ENCODE measurements at places on chromosomes 13 and 19.

GRCh38 chr19:1070931-1071791 lies 4.2 kb downstream of the ARHGAP45 start:
- no peak for DNase-seq

DNA sequence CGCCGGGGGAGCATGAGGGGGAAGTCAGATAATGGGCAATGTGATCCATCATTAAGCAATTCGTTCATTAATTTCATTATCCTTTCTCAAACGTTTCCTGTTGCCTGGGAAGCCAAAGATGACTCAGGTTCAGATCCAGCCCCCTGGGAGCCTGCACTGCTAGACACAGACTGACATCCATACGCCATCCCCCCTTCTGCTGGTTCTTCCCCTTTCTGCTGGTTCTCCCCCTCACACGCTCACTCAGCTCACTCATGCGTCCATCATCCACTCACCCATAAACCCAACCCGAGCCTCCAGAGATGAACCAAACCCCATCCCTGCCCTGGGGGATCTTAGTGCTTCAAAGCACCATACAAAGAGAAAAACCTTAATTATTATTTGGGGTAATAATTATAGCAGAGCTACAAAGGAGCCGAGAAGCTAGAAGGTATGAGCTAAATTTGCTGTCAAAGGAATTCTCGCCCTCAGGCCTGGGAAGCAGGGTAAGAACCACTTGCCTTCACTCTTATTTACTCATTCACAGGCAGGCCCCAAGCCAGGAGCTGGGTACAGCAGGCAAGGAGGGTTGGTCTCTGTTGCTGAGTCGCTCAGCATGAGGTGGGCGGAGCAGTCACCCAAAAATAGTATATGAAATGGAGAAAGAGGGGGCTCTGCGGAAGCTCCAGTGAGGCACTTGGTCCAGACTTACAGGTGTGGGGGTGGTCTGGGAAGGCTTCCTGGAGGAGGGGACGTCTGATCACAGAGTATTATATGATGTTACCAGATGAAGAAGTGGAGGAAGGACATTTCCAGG lies 7.0 kb upstream of the ZNF444 start:
- DNase-seq: no peak

DNA sequence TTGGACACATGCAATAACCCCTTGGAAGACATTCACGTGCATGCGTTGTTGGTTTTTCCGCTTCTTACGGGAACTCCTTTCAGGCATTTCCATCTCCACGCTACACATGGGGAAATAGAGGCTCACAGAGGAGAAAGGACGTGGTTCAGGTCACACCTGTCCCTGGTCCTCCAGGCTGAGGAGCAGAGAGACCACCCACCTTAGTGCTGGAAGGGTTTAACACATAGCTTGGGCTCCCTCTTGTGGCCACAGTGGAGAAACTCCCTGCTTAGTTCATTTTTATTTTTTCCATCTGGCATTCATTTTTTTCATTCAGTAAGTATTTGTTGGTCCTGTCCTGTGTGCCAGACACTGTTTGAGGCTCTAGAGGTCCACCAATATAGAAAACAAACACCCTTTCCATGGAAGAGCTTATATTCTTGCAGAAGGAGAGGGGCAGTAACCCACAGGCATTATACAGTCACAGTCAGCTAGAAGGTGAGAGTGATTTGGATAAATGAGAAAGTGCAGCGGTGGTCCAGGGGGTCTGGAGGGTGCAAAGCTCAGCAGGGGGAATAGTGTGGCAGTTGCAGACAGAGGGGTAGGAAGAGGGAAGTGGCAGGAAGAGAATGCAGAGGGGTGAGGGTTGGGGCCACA lies 24.2 kb upstream of the TTYH1 start:
- peak; percentile 20 for DNase-seq

DNA sequence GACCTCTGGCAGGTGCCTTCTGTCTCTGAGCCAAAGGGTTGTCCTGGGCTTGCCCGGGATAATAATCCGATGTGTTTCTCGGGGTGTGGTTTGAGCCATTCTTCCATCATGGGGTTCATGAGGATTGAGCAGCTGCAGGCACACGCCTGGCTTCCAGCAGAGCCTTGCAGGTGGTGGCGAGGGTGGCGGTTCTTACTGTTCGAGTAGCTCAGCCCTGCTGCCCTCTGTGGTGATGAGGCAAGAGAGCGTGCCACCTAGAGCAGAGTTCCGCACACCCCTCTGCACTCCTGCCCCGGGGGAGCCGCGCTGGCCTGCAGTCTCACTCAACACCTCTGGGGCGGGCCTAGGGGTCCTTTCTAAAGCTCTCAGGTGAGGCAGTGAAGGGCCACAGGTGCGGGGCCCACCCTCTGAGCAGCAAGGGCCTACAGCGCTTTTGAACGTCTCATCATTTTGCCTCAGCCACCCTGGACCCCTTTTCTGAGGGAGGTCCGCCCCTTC lies 3.8 kb downstream of the SCN1B start:
- DNase-seq: no peak

DNA sequence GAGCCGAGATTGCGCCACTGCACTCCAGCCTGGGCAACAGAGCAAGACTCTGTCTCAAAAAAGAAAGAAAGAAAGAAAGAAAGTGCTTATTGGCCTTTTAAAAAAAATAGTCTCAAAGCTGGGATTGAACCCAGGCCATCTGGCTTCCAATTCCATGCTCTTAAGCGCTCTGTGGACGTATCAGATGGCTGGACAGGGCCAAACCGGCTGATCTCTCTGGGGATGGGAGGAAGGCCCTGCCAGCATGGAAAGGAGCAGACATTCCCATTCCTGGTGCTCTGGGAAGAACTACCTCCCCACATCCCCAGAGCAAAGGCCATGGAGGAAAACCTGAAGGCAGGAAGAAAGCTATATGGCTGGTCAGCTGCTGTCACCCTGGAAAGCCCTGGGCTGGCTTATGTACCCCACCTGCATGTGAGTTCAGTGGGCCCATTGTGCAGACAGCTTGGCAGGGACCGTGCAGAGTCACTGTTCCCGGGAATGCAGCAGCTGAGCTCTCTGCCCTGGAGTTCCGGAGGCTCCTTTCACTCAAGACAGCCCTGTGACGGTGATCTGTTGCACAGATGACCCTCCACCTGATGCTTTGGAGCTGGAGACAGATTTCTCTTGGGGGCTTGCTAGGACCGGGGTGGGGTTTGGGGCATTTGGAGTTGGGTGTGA lies 84.3 kb downstream of the SIPA1L3 start:
- no peak for DNase-seq

DNA sequence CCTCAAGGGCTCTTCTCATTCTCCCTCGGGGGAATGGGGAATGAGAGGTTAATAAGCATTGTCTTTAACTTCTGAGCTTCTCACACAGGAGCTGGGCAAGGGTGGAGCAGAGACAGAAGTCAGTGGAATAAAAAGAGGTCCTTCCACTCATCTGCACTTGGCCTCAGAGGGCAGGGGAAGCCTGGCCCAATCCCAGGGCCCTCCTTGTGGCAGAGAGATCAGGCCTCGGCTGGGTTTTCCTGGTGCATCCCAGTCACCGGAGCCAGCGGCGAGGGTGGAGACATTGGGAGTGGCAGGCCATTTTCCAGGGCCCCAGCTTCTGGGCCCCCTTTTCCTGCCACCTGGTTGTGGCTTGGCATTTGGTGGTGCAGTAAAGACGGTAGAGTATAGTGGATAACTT lies 10.6 kb downstream of the CALM3 start:
- DNase-seq: no peak

- DNase-seq: no peak
These were observed 16.0 kb downstream of the PIP5K1C start for GRCh38 chr19:3684054-3684816.

- DNase-seq: no peak
These were observed 21.5 kb downstream of the LIG4 start for GRCh38 chr13:108193806-108194205.

GRCh38 chr19:13066226-13066625 lies 36.4 kb downstream of the LYL1 start:
- no peak for DNase-seq

GRCh38 chr13:42259515-42259914 lies 12.4 kb upstream of the AKAP11 start:
- DNase-seq: no peak

- DNase-seq: no peak
These were observed 15.9 kb upstream of the IZUMO2 start for GRCh38 chr19:50178859-50179537.

DNA sequence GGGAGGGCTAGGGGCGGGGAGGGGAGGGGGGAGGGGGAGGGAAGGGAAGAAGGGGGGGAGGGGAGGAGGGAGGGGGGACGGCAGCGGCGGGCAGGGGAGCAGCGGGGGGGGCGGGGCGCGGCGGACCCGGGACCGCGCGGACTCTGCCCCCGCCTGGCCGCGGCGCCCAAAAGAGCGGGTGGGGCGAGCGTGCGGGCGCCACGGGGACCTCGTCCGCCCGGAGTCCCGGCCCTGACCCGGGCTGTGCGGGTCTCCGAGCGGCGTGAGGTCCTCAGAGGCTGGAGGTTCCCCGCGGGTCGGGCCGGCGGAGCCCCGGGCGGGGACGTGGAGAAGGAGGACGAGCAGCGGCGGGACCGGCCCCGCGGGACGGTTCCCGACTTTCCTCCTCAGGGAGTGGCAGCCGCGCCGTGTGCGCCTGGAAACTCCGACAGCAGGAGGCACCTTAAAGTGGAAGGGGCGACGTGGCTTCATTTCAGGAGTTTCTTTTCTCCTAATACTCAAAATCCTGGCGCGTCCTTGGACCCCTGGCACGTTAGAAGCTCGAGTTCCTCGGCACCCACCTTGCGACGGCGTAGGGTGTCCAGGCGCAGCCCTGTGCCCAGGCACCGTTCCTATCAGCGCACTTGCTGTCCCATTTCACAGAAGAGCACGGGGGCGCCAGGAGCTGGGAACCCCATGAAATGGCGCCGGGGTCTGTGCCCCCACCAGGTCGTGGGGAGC lies 518 bp upstream of the PLPP2 start:
- DNase-seq: no peak

DNA sequence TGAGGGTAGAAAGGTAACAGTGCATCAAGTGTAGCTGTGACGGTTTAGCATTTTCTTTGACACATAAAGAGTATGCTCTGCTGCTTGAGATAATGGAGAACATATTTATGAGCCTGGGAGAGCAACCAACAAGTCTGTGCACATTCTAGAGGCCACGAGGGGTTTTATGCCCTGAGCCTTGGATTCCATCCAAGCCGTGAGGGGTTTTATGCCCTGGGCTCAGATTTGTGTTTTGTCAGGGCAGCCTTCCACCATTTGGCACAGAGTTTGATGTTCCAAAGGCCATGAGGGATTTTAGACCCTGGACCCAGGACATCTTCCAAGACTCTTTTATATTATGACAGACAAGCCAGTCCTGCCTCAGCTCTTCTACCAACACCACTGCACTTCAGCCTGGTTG lies 106.4 kb downstream of the ZNF486 start:
- DNase-seq: no peak

GRCh38 chr19:5225486-5226345 lies 114.9 kb downstream of the PTPRS start:
- DNase-seq: no peak

DNA sequence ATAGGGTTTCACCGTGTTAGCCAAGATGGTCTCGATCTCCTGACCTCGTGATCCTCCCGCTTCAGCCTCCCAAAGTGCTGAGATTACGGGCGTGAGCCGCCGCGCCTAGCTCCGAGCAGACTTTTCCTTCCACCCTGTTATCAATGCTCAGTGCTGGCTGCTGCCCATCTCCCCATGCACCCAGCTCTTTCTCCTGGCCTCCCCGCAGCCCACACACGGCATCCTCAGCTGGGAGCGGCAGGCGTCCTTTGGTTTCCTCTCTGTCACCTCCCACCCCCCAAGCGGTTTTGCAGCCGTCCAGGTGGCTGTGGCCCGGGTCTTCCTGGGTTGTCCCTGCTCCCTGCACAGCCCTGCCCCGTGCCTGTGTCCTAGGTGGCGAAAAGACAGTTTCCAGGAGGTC lies 12.1 kb downstream of the PRR22 start:
- DNase-seq: no peak

- no peak for DNase-seq
These were observed 750.6 kb downstream of the DIAPH3 start for GRCh38 chr13:59413126-59413525.

- no peak for DNase-seq
These were observed at the start of gene FAM83E for GRCh38 chr19:48614436-48615230. FAM83E (minus strand) TSS chr19:48615076; CDS start chr19:48613372, 1,704 bp downstream.

DNA sequence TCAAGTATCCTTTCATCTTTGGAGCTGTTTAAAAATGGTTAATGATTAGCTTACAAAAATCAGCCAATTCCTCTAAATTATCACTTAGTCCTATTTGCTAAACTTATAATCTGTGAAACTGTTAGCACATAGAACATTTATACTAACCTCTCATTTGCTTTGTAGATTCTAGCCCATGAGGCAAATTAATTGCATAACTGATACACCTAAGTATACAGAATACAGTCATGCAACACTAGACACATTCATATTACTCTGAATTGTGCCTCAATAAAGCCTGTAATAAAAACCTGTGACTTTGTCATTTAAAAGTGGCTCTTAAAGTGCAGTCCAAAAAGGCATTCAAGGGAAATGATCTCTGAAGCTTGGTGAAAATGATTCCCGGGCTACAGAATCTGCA lies 21.0 kb downstream of the SERPINE3 start:
- no peak for DNase-seq

- DNase-seq: no peak
These were observed 20.0 kb downstream of the MAN2B1 start for GRCh38 chr19:12646551-12646950.

- no peak for DNase-seq
These were observed 376.9 kb upstream of the SPRY2 start for GRCh38 chr13:80717776-80718175.

- DNase-seq: no peak
These were observed 297.8 kb upstream of the DACH1 start for GRCh38 chr13:72164811-72165210.

DNA sequence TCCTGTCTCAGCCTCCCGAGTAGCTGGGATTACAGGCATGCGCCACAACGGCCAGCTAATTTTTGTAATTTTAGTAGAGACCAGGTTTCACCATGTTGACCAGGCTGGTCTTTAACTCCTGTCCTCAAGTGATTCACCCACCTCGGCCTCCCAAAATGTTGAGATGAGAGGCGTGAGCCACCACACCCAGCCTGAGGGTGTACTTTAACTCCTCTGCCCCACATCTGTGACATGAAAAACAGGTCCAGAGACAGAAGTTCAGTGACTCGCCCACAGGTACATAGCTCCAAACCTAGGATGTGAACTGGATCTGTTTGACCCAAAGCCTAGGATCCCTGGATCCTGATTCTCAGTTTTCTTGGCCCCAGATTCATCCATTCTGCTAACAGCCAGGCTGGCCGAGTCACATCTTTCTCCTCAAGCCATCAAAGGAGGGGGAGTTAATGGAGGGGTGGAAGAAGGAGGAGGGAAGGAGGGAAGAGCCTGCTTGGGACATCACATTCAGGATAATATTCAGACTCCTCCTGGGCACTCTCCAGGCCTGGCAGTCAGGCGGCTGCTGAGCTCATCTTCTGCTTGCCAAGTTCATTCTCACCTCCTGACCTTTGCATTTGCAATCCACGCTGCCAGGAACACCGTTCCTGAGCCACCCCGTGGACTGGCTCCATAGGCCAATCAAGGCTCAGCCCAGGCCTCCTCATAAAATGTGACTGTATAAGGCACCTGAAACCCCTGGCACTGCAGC lies 3.1 kb downstream of the SPC24 start:
- no peak for DNase-seq

GRCh38 chr13:79782541-79783205 lies 301.7 kb downstream of the NDFIP2 start:
- DNase-seq: no peak

All from HS-27A (cell line).